ENCODE measurements at places on chromosomes 16 and 17.

DNA sequence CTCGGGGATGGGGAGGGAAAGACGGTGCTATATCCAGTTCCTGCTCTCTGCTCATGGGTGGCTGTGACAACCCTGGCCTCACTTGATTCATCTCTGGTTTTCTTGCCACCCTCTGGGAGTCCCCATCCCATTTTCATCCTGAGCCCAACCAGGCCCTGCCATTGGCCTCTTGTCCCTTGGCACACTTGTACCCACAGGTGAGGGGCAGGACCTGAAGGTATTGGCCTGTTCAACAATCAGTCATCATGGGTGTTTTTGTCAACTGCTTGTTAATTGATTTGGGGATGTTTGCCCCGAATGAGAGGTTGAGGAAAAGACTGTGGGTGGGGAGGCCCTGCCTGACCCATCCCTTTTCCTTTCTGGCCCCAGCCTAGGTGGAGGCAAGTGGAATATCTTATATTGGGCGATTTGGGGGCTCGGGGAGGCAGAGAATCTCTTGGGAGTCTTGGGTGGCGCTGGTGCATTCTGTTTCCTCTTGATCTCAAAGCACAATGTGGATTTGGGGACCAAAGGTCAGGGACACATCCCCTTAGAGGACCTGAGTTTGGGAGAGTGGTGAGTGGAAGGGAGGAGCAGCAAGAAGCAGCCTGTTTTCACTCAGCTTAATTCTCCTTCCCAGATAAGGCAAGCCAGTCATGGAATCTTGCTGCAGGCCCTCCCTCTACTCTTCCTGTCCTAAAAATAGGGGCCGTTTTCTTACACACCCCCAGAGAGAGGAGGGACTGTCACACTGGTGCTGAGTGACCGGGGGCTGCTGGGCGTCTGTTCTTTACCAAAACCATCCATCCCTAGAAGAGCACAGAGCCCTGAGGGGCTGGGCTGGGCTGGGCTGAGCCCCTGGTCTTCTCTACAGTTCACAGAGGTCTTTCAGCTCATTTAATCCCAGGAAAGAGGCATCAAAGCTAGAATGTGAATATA lies 4.8 kb upstream of the LASP1NB start:
- DNase-seq, result no peak

DNA sequence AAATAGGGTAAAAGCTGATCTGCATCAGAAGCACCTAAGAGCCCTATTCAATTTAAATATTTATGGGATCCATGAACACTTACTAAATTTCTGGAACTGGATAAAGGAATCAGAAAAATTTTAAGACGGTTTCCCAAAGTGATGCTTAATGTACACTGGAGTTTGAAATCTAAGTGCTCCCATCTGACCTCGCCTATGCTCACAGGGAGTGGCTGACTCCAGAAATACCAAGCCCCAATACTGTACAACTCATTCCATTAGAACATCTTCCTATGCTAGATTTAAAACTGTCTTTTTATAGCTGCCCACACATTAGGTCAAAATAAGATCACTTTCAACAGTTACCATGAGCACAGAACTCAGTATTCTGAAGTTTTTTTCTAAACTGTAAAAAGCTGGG lies 1214.6 kb downstream of the CDH11 start:
- no peak for DNase-seq

- DNase-seq, result no peak
Measured at GRCh38 chr16:89697161-89697615, 4.3 kb downstream of the SPATA2L start.

- DNase-seq, result no peak
Measured at GRCh38 chr17:28641579-28641978, 3.4 kb downstream of the BLTP2 start.

DNA sequence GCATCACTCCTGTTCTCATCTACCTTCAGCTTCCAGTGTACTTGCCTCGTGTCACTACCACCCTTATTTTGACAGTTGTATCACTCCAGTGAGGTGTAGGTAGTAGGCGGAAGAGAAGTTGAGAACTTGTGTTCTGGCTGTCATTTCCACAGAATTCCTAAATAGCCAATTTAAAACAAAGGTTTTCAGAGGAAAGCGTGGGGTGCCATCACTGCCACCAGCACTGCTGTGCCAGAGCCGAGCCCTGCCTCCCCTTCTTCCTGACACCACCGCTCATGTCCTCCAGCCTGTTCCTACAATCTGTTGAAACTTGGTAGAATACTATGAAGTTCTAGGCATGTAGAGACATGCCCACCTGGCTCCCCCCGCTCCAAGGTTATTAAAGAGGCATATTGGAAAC lies 215.8 kb downstream of the TANC2 start:
- DNase-seq, result no peak
